ENCODE measurements at places on chromosomes 6 and 20.

GRCh38 chr6:144331491-144331969, 46.4 kb downstream of the UTRN start:
- no peak for DNase-seq

DNA sequence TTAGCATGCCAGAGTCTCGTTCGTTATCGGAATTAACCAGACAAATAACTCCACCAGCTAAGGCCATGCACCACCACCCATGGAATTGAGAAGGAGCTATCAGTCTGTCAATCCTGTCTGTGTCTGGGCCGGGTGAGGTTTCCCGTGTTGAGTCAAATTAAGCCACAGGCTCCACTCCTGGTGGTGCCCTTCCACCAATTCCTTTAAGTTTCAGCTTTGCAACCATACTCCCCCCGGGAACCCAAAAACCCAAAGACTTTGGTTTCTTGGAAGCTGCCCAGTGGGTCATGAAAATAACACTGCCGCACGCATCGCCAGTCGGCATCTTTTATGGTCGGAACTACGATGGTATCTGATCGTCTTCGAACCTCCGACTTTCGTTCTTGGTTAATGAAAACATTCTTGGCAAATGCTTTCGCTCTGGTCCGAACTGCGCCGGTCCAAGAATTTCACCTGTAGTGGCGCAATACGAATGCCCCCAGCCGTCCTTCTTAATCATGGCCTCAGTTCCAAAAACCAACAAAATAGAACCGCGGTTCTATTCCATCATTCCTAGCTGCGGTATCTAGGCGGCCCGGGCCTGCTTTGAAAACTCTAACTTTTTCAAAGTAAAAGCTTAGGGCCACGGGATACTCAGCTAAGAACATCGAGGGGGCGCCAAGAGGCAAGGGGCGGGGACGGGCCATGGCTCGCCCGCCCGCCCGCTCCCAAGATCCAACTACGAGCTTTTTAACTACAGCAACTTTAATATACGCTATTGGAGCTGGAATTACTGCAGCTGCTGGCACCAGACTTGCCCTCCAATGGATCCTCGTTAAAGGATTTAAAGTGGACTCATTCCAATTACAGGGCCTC, 1958.5 kb upstream of the DEFB115 start:
- no peak for DNase-seq

- DNase-seq: no peak
Observed at GRCh38 chr20:17395729-17396128, 135.4 kb downstream of the BFSP1 start.

- DNase-seq: peak; percentile 16
Observed at GRCh38 chr6:30219244-30219643, 6.0 kb upstream of the TRIM26 start.

DNA sequence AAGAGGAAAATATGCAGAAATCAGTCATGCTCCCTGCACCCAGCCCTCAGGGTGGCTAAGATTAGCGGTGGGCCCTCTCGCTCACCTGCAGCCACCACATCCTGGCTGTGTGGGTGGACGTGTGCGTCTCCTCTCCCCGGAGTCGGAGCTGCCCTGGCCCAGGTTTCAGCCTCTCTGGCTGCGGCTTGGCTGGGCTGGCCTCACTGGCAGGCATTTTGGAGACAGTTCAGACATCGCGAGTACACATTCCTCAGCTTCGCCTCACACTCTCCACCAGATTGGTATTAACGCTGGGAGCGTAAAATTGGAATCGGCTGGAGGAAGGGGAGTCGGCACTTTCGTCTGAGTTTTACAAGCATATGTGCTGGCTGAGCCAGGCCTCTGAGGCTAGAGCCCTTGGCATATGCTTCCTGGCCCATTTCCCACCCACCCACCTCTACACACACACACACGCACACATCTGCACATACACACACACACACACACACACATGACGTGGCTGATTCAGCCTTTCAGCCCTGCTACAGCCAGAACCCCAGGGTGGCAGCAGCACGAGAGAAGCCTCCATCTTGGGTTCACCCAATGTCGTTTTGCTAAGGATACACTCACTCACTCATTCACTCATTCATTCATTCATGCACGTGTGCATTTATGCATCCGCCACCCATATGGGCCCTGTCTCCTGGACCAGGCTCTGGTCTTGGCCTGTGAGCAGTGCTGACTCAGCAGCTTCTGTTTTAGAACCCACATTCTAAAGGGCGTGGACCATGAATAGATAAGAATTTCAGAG, 42.9 kb downstream of the BCAS4 start:
- DNase-seq: no peak

DNA sequence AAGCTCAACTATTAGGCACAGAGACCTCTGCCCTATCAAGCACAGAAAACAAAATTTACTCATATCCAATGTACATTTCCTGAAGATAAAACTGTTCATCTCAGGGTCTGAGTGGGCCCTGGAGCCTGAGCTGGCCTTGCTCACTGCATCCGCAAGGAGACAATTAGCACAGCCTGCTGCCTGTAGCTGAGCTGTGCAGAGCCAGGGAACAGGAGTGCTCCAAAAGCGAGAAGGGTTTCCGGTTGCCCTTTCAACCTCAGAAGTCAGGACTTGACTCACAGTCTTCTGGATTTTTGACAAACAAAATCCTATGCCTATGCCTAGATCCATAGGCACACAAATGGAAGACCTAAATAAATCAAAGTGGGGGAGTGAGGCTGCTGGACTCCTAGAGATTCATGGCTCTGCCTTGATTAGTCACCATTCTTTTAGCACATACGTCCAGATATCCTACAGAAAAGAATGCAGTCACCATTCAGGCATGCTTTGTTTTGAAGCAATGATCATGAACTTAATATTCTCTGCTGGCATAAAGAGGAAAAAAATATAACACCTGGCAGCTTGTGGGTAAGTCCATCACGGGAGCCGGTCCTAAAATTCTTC, 73.5 kb downstream of the BFSP1 start:
- no peak for DNase-seq

GRCh38 chr6:109029313-109029712, 65.3 kb downstream of the SESN1 start:
- DNase-seq: no peak

GRCh38 chr20:59600472-59600871, 3.9 kb upstream of the PHACTR3 start:
- DNase-seq: no peak

Measured in stimulated activated CD4-positive, alpha-beta T cell treated with anti-CD3 and anti-CD28 coated beads, Interleukin-15, amount 100 ng/mL, for 1 hour (primary cell).